DND-41 (cell line): ENCODE measurements at places on chromosomes 2 and 18.

- H3K27ac ChIP-seq = no peak overlapping the region
- H3K27me3 ChIP-seq = no peaks in the 10 kb centered on the region
- no peak for DNase-seq
- H3K4me1 ChIP-seq = 0 out of 2 replicates have a peak, but pooled peaks cover 3% of the 10 kb centered on the region
Measured at GRCh38 chr2:207136874-207137273, 28.9 kb downstream of the KLF7 start.

DNA sequence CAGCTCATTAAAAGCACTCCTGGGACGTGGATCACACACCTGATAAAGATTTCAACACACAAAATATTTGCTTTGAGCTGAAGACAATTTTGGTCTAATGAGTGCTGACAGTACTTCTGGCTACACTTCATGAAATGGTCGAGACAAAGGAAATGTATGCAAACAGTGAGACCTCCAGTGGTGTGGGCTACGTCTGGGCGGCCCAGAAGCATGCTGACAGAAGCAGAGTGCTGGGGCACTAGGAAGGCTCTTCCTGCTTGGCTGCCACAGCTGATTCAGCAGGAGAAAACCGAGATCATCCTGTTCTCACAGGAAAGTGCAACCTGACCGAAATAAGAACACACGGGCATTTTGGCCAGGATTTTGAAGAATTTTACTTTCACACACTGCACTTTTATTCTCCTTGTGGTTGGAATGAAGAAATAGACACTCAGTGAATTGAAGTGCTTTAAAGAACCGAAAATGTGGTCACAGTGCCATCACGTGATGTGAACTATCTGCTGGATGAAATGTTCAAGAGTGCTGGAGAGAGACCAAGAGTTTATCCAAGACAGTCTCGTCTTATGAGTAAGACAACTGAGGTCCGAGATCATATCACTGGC is 149.5 kb downstream of the CCBE1 start:
- no peaks in the 10 kb centered on the region for H3K36me3 ChIP-seq
- no peak overlapping the region for H3K4me3 ChIP-seq
- H3K27ac ChIP-seq = no peak overlapping the region
- DNase-seq = no peak
- no peaks in the 10 kb centered on the region for H3K4me1 ChIP-seq

DNA sequence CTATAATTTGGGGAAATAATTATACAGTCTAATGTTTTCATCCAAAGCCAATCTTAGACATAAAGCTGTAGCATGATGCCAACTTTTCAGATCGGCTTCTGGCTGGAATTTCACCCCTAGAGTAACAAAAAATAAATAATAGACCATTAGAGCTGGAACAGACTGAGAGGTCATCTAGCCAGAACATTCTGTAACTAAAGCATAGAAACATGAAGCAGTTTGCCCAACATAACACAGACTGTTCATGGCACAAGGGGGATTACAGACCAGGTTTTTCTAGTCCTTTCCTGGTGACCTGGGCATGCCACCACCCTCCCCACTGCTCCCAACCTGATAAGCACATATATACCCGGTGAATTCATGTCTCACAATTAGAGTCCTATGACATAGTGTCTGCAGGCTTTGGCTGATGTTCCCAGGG is 116.4 kb upstream of the PPP1CB start:
- no peaks in the 10 kb centered on the region for H3K4me1 ChIP-seq
- no peaks in the 10 kb centered on the region for H3K27me3 ChIP-seq
- no peak overlapping the region for H3K4me3 ChIP-seq
- no peak for DNase-seq

DNA sequence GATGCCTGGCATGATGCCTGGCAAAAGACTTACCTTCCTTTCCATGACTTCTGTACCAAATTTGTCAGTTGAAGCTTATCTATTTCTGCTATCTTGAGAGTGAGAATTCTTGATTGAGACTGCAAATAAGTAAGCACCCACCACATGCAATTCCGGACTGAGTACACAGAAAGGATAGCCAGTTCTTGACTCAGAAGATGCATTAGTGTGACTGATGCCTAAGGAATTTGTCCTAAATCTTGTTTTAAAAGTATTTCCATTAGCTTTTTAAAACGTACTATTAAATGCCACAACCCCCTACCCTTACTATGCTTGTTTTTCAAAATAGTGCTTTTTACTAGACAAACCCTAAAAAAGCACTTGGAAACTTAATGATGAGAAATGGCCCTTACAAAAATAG is 545 bp downstream of the MPP4 start:
- H3K36me3 ChIP-seq = no peaks in the 10 kb centered on the region
- no peaks in the 10 kb centered on the region for H3K27me3 ChIP-seq
- no peaks in the 10 kb centered on the region for H3K4me1 ChIP-seq
- H3K4me3 ChIP-seq = no peak overlapping the region

- no peaks in the 10 kb centered on the region for H3K4me1 ChIP-seq
- no peak overlapping the region for H3K4me3 ChIP-seq
- H3K27ac ChIP-seq = no peak overlapping the region
- H3K27me3 ChIP-seq = no peaks in the 10 kb centered on the region
Measured at GRCh38 chr2:20723543-20723942, 56.6 kb downstream of the GDF7 start.

- no peak for DNase-seq
- peaks cover 11% of the 10 kb centered on the region for H3K27me3 ChIP-seq
- H3K4me1 ChIP-seq = no peaks in the 10 kb centered on the region
- no peak overlapping the region for H3K4me3 ChIP-seq
Measured at GRCh38 chr2:56182420-56182819, 1.4 kb upstream of the CCDC85A start.

DNA sequence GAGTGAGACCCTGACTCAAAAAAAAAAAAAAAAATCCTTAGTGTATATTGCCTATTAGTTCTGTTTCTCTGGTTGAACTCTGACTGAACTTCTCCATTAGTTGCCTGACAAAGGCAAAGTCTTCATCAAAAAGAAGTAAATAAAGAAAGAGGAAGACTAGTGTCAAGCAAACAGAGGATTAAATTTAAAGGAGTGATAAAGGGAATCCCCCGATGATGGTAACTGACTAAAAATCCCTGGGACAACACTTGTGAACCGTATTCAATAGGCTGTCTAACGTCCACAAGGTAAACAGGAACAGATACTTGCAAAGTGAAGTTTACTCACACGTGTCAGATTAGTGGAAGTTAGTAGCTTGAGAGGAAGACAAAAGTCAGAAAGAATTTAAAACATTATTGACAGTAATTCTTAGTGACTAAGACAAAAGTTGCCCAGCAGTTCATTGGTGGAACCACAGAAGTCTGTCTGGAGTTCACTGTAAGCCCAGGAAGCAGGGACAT is 26.2 kb upstream of the SPOPL start:
- H3K27ac ChIP-seq = no peak overlapping the region
- H3K4me3 ChIP-seq = no peak overlapping the region
- no peak for DNase-seq
- no peaks in the 10 kb centered on the region for H3K27me3 ChIP-seq

GRCh38 chr2:241592126-241592845 is 33.7 kb downstream of the BOK start:
- H3K4me1 ChIP-seq = no peaks in the 10 kb centered on the region
- H3K27ac ChIP-seq = no peak overlapping the region
- H3K36me3 ChIP-seq = peaks cover 77% of the 10 kb centered on the region
- no peak overlapping the region for H3K4me3 ChIP-seq

GRCh38 chr2:137047369-137047768 is 282.0 kb downstream of the THSD7B start:
- no peaks in the 10 kb centered on the region for H3K36me3 ChIP-seq
- H3K27me3 ChIP-seq = peaks cover 4% of the 10 kb centered on the region
- H3K4me1 ChIP-seq = no peaks in the 10 kb centered on the region
- H3K4me3 ChIP-seq = no peak overlapping the region

- no peaks in the 10 kb centered on the region for H3K36me3 ChIP-seq
- no peak overlapping the region for H3K27ac ChIP-seq
- H3K4me1 ChIP-seq = no peaks in the 10 kb centered on the region
- H3K27me3 ChIP-seq = no peaks in the 10 kb centered on the region
- no peak overlapping the region for H3K4me3 ChIP-seq
Measured at GRCh38 chr2:227052879-227053278, 111.1 kb downstream of the COL4A4 start.

DNA sequence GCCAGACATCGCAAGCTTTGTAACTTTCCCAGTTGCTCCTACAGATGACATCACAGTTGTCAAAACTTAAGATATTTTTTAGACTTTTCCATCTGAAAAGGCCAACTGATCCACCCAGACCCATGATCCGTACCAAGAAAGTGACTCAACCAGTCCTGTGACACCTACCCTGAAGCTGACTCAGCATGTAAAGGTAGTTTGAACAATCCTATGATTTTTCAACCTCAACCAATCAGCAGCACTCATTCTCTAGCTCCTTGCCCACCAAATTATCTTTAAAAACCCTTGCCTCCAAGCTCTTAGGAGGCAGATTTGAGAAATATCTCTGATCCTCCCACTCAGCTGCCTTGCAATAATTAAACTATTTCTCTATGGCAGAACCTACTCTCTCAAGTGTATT is 1686.7 kb upstream of the LRRTM1 start:
- no peaks in the 10 kb centered on the region for H3K36me3 ChIP-seq
- no peak for DNase-seq
- H3K27me3 ChIP-seq = no peaks in the 10 kb centered on the region
- no peak overlapping the region for H3K4me3 ChIP-seq
- no peaks in the 10 kb centered on the region for H3K4me1 ChIP-seq
- H3K27ac ChIP-seq = no peak overlapping the region

GRCh38 chr18:5969989-5970403 is 74.7 kb upstream of the TMEM200C start:
- no peaks in the 10 kb centered on the region for H3K36me3 ChIP-seq
- H3K27ac ChIP-seq = no peak overlapping the region
- no peaks in the 10 kb centered on the region for H3K4me1 ChIP-seq
- H3K4me3 ChIP-seq = no peak overlapping the region
- no peaks in the 10 kb centered on the region for H3K27me3 ChIP-seq

DNA sequence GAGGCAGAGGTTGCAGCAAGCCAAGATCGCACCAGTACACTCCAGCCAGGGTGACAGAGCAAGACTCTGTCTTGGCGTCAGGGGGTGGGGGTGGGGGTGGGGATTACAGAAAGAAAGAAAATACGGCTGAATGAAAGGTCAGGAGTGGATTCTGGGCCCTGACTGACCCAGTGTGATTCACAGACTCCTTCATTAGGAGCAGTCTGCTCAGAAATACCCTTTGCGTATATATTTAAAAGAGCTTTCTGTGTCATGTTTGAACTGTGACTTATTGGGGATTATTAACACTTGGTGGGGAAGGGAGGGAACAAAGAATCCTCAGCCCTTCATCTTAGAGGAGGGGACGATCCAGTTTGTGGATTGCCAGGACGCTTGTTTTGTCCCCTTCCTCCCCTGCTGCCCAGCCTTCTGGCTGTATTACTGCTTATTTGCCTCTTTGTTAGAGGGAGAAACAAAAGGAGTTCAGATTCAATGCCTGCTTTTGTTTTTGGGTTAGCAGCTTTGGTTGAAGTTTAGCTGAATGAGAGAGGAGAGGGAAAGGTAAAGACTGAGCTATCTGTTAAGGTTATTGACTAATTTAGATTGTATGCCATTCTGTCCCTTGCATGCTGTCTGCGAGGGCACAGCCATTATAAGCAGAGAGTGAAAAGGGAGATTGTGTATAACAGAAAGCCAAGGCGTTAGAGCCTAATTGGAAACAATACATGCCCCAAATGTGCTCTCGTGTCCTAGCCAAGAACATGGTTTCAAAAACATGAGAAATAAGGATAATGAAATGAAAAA is 118.3 kb downstream of the FMNL2 start:
- no peak for DNase-seq
- no peak overlapping the region for H3K4me3 ChIP-seq
- H3K27me3 ChIP-seq = peaks cover 5% of the 10 kb centered on the region
- no peak overlapping the region for H3K27ac ChIP-seq
- H3K36me3 ChIP-seq = no peaks in the 10 kb centered on the region
- no peaks in the 10 kb centered on the region for H3K4me1 ChIP-seq

DNA sequence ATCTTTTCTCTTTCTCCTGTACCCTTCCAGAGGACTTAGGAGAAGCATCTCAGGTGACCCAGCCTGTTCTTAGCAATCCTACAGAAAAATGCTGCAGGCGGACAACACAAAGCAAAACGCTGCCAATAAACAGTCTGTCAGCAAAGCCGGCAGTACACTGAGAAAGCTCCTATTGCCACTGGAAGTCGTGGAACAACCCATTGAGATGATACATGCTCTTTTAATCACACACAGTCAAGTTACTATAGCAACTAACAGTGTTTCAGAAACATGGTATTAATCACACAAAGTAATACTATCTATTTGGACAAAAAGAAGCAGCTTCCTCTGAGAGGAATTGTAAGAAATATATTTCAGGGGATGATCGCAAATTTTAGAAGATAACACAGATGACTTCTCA is 10.5 kb downstream of the CTLA4 start:
- no peaks in the 10 kb centered on the region for H3K4me1 ChIP-seq
- no peak overlapping the region for H3K27ac ChIP-seq
- no peaks in the 10 kb centered on the region for H3K36me3 ChIP-seq
- no peak for DNase-seq
- no peaks in the 10 kb centered on the region for H3K27me3 ChIP-seq

- H3K36me3 ChIP-seq = no peaks in the 10 kb centered on the region
- H3K27me3 ChIP-seq = no peaks in the 10 kb centered on the region
- H3K4me1 ChIP-seq = no peaks in the 10 kb centered on the region
- H3K27ac ChIP-seq = no peak overlapping the region
- DNase-seq = no peak
Measured at GRCh38 chr2:227308784-227309183, 16.3 kb upstream of the MFF start.

DNA sequence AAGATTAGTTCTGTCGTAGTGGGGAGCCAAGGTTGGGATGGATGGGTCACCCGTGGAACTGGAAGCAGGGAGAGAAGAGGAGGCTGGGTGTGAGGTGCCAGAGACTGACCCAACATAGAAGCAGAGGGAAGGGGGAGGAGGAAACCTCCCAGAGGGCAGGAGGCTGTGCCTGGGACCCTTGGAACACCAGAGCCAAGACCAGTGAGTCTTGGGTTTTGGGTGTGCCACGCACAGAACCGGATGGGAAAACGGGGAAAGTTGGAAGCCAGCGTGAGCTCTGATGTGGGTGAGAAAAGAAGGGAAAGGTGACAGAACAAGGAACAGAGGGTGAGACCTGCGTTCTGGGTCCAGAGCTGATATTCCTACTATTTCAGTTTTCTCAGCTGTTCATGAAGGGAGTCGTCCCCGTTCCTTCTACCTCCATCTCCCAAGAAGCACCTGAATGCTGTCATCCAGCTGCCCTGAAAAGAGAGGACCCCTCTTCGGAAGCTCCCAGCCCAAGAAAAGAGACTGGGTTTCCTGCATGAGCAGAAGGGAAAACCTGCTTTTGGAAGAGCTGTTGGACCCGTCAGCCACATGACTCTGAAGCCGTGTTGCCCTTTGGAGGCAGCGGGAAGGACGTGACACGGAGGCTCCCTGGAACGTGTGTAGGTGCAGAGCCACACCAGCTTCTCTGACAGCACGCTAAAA is 250.1 kb downstream of the NDUFA10 start:
- H3K4me3 ChIP-seq = no peak overlapping the region
- no peaks in the 10 kb centered on the region for H3K27me3 ChIP-seq
- no peaks in the 10 kb centered on the region for H3K4me1 ChIP-seq
- DNase-seq = no peak
- H3K27ac ChIP-seq = no peak overlapping the region
- no peaks in the 10 kb centered on the region for H3K36me3 ChIP-seq

- H3K4me1 ChIP-seq = no peaks in the 10 kb centered on the region
- no peak overlapping the region for H3K4me3 ChIP-seq
- no peak for DNase-seq
- H3K27ac ChIP-seq = no peak overlapping the region
Measured at GRCh38 chr2:216827073-216827720, 32.7 kb downstream of the TNP1 start.
